Tibial nerve (tissue), 4 donors: ENCODE measurements at places on chromosomes 6 and 20. TPM values are rescaled to one million over a fixed set of nuclear protein-coding genes. Genes with fewer than 3 reads are reported as not detected.

- DNase-seq = no peak
These were observed 67.3 kb downstream of the ATP9A start for GRCh38 chr20:51700809-51701285.

- DNase-seq = no peak
These were observed 32.7 kb upstream of the C20orf203 start for GRCh38 chr20:32706486-32706885.

Gene PHF1
- 94.0 TPM for total RNA-seq

Gene BPIFB1
- not detected for total RNA-seq

DNA sequence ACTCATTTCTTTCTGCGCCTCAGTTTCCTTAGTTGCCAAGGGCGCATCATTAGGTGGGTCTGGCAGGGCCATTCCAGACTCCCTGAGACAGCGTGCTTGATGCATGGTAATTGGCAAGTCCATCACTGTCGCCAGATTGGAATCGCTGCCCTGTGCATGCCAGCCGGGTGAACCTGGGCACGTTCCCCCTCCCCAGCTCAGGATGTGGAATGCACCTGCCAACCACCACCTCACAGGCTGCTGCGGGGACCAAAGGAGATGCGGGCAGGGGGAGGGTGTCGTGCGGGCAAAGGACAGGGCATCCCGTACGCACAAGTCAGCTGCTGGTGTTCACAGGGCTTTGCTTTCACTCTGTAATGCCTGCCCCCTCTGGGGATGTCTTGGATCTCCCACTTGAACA, 36.4 kb upstream of the PMEPA1 start:
- no peak for DNase-seq

Gene BAG2
- 5.9 TPM for total RNA-seq

DNA sequence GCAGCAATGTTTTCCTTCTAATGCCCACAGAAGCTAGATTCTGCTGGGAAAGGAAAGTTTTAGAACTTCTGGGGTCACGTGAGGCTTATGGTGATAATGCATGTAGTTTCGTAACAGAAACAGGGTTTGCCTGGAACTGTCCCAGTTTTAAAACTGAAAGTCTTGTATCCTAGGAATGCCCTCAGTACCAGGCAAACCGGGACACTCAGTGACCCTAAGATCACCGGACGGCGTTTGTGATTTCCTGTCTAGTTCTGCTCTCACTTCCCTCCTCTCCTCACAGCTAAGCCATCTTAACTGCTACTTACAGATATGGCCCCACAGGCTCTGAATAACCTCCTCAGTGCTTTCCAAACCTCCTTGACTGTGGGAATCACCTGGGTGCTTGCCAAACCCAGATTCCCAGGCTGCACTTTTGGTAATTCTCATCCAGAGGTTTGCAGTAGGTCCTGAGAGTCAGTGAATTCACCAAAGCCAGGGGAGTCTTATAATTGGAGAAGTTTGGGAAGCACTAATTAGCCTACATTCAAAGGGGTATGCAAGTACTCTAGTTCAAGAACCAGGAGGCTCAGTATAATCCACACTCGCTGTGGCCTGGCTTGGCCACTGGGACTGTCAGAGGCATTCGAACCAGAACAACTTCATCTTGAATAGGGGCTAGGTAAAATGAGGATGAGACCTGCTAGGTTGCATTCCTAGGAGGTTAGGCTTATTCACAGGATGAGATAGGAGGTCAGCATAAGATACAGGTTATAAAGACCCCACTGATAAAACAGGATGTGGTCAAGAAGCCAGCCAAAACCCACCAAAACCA, 231.6 kb upstream of the MYLIP start:
- no peak for DNase-seq

DNA sequence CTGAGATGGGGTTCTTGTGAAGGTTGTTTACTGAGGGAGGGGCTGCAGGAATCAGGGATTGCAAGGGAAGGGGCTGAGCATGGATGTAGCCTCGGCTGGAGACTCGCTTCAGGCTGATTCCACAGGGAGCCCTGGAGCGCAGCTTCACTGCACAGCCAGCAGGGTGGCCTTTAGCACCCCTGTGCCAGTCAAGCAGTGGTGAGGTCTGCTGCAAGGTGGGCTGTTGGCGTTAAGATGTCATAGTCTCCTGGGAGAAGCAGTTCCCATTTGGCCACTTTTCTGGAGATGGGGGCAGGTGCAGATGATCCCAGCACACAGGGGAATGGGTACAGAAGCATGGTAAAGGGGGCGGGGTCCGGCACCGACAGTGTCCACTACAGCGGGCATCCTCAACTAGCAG, 126.3 kb downstream of the TOX2 start:
- DNase-seq = no peak

GRCh38 chr6:155274106-155274505, 10.3 kb downstream of the CLDN20 start:
- DNase-seq = no peak

Gene BHLHE23
- total RNA-seq = not detected

- DNase-seq = no peak
These were observed 461.2 kb downstream of the EPM2A start for GRCh38 chr6:145274083-145274482.

Gene RBBP8NL
- not detected for total RNA-seq

GRCh38 chr6:46440141-46440540, 51.1 kb downstream of the RCAN2 start:
- no peak for DNase-seq

DNA sequence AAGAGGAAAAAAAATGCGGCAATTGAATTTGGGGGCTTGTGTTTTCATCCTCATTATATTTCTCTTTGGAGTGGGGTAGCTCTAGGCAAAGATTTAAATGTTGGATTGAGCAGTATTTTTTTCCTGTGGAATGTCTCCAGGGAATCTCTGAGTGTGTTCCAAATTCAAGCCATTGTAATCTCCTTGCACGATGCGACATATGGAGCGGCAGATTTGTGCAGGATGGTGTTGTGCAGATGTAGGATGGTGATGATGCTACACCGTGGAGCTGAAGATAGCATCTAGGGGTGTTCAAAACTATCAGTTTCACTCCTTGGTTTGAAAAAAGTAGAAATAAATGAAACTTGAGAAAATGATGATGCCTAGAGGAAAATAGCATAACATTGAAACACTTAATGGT, 777.5 kb upstream of the EPHA7 start:
- no peak for DNase-seq

Gene MYB
- 1.2 TPM for total RNA-seq

- DNase-seq = no peak
These were observed 536 bp upstream of the MTFR2 start for GRCh38 chr6:136250686-136251008.

Gene KCNK16
- total RNA-seq = not detected

Gene SYNGAP1
- 24.7 TPM for total RNA-seq

- no peak for DNase-seq
These were observed 2.1 kb upstream of the SOX4 start for GRCh38 chr6:21591446-21591845.

DNA sequence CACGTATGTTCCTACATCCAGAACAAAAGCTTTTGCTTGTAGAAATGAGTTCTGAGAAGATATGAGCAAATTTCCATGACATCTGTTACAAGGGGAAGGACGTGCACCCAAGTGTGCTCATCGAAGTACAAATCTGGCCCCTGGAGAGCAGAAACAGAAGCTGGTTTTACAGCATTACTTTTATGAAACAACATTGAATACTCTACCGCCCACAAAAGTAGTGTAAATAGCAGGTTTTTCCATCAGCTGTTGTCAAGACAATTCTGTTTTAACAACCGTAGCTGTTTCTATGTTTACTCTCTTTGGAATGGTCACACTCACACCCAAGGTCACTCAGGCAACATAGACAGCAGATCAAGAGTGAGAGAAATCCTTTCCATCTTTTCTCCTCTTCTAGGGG, 114.2 kb upstream of the SSTR4 start:
- no peak for DNase-seq

- DNase-seq = no peak
These were observed 17.6 kb downstream of the EEF1A1 start for GRCh38 chr6:73503027-73503772.

DNA sequence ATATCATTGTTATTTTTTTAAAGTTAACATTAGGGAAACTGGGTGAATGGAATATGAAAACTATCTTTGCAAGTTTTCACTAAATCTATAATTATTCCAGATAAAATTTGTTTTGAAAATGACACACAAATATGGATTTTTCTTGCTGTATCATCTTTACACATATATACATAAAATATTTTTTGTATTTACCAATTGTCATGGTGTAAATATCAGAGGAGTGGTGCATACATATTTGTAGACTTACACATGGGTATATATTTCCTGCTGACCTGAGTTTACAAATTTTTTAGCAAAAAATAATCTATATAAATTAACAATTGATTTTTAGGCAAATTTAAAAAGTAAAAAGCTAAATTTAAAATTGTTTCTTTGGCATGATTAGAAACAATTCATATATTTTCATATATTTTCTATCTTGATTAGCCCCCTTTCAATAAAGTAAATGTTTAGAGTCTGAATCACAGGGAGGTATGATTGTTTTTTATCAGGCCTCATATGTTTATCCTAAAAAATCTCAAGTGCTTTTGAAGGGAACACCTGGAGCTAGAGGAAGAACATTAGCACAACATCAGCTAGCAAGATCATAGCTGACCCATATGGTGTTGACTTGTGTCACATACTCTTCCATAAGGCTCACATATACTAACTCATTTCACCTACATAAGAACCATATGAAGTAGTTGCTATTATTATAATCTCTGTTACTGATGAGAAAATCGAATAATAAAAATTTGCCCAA, 671.8 kb upstream of the GJE1 start:
- no peak for DNase-seq

DNA sequence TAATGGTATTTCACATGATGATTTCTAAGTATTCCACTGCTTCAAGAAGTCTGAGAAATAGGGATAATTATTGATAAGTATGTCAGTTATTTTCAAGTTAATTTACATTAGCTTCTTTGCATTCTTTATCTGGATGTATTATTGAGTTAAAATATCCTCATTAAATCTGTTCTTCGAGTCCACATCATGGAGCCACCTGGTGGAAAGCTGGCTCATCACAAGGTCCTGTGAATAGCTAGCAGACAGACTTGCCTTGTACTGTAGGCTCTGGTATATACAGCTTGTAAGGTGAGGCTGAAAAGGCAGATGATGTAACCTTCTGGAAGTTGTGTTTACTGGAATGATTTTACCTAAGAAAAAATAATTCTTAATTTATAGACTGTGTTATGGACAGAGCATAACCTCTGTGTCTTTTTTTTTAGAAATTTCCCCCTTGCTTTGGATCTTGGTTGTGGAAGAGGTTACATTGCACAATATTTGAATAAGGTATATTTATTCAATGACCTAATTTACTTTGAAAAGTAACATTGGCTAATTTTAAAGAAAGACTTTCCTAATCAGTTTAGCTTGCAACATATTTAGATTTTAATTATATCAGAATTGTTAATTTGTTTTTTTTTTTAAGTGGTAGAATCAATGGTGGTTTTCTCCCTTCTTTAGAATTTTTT, 3.5 kb downstream of the NDUFAF5 start:
- no peak for DNase-seq
